Fibroblast of skin of left quadriceps (primary cell): ENCODE measurements at places on chromosomes 6 and 20.

DNA sequence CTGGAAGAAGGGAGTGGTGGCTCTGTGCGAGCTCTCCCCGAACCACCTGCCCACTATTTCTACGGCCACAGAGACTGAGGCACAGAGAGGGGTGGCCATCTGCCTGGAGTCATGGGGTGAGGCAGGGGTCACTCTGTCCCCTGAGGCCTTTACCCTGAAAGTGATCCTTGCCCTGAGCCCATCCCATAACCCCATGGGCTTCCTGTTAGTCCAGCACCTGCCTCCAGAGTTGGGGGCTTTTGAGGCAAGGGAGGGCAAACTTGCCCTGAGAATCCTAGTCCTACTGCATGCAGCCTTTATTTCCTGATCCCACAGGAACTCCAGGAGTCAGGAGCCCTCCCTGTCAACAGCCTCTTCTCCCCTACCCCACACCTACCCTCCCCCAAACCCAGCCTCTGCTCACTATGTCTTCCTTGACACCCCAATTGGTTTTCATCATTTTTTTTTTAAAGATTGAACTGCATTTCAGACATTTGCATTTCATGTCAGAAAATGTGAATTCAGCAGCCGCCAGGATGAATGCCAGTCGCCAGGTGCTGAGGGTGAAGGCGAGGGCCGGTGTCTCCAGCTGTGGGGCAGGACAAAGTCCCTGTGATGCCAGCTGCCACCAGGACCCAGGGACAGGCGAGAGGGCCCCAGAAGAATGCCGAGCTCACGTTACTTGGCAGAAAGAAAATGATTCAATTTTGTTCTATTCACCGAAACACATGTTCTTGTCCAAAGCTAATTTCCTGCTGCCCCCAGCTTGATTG, 47.6 kb upstream of the NNAT start:
- DNase-seq, result no peak

DNA sequence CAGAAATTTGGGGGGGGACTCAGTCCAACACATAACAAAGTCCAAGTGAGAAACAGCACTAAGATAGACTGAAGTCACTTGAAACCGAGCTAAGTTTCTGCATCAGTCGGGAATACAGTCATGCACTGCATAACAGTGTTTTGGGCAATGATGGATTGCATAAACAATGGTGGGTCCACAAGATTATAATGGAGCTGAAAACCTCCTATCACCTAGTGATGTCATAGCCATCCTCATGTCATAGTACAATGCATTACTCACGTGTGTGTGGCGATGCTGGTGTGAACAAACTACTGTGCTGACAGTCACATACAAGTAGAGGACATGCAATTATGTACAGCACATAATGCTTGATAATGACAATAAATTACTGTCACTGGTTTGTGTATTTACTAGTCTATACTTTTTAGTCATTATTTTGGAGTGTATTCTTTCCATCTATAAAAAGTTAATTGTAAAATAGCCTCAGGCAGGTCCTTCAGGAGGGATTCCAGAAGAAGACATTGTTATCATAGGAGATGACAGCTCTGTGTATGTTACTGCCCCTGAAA, 154.5 kb upstream of the ECI2 start:
- DNase-seq, result no peak

GRCh38 chr6:13461307-13461706, 26.1 kb downstream of the GFOD1 start:
- DNase-seq, result no peak

DNA sequence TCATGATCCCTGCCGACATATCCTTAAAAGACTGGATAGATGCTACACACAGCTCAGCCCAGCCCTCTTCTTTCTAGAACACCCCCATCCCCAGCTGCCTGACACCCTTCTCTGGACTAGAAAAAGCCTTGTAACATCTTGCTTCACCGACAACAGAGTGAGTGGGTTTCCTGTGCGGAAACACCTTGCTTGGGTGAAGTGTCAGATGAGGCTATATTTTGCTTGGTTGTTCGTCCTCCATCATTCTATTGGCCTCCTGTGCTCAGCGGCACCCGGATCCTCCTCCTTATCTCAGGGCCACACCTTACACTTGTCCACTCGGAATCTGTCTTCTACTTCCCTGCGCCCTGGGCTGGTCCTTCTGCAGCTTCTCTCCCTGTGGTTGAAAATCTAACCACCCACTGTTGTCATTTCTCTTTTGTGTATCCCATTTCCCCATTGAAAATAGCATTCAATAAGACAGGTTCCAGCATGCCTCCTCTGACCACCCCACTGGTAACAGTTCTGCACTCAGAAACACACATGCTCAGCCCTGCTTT, 101.3 kb upstream of the MLN start:
- DNase-seq, result no peak

DNA sequence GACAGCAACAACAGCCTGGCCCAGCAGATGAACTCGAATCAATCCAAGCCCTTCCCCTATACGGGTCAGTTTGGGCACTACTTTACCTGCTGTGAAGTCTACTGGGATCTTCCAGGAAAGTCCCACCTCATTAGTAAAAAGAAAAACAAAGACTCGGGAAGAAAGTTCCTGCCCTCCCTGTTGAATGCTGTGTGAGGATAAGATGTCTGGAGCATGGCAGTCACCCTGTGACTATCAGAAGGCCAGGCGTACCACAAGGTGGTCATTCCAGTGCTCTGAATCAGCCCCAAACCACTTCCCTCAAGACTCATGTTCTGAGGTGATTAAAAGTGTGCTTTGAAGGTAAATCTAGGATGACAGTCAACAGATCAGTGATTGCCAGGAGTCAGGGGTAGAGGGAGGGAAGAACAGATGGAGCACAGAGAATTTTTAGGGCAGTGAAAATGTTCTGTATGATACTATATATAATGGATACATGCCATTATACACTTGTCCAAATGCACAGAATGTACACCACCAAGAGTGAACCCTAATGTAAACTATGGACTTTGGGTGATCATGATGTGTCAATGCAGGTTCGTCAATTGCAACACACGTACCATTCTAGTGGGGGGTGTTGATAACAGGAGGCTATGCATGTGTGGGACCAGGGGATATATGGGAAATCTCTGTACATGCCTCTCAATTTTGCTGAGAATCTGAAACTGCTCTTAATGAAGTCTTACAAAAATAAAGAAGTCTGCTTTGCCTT, 14.7 kb downstream of the FKBP1A start:
- DNase-seq, result no peak

GRCh38 chr6:144411531-144412165, 126.5 kb downstream of the UTRN start:
- DNase-seq, result no peak

DNA sequence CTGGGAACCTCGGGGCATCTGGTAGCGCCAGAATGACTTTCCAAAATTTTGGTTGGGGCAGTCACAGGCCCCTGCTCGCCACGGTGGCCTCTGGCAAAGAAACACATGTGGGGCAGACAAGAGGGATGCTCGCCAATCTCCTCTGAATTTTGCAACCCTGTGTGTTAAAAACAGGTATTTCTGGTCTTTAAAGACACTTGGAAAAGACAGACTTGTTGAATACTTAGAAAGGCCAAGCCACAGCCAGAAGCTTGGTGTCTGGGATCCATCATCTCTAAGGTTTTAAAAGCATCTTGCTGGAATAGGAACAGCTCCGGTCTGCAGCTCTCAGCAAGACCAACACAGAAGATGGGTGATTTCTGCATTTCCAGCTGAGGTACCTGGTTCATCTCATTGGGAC, 31.2 kb downstream of the HLA-E start:
- no peak for DNase-seq

- no peak for DNase-seq
Measured at GRCh38 chr20:45432294-45432693, 16.4 kb downstream of the PIGT start.

DNA sequence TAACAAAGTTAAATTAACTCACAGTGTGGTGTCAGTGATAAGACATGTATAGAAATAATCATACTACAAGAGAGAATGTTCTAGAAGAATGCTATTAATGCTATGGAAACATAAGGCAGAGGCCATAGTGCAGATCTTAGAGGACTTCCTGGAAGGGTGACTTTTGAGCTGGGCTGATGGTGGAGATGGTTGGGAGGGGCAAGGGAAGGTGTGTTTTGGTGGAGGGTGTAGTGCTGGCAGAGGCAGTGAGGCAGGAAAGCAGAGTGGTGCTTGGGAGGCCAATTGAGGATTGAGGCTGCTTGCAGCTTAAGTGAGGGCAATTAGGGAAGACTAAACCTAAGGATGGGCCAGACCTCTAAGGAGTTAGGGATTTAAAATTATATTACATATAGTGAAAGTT, 58.5 kb upstream of the FNDC1 start:
- no peak for DNase-seq

GRCh38 chr6:125942672-125943527, 13.7 kb upstream of the HINT3 start:
- no peak for DNase-seq

GRCh38 chr6:164962805-164963204, 346.6 kb downstream of the C6orf118 start:
- no peak for DNase-seq

GRCh38 chr6:107532706-107533105, 42.8 kb downstream of the SOBP start:
- DNase-seq, result no peak

- DNase-seq, result no peak
Measured at GRCh38 chr6:123896869-123897268, 93.2 kb downstream of the NKAIN2 start.

GRCh38 chr6:133313068-133313467, 71.9 kb downstream of the EYA4 start:
- no peak for DNase-seq

DNA sequence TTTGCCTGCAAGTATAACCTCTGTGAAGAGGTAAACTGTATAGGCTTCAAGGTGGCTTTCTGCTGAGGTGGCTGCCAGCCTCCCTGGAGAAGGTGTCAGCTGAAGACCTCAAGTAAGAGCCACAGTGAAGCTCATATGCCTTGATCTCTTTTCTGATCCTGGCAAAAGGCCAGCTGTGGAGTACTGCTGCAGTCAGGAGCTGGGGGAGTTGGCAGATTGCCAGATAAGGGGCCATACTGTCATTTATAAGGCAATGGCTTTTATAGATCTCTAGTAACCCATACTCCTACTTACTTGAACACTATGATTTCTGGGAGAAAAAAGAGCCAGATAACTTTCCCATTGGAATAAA, 8.8 kb upstream of the CEP85L start:
- no peak for DNase-seq

DNA sequence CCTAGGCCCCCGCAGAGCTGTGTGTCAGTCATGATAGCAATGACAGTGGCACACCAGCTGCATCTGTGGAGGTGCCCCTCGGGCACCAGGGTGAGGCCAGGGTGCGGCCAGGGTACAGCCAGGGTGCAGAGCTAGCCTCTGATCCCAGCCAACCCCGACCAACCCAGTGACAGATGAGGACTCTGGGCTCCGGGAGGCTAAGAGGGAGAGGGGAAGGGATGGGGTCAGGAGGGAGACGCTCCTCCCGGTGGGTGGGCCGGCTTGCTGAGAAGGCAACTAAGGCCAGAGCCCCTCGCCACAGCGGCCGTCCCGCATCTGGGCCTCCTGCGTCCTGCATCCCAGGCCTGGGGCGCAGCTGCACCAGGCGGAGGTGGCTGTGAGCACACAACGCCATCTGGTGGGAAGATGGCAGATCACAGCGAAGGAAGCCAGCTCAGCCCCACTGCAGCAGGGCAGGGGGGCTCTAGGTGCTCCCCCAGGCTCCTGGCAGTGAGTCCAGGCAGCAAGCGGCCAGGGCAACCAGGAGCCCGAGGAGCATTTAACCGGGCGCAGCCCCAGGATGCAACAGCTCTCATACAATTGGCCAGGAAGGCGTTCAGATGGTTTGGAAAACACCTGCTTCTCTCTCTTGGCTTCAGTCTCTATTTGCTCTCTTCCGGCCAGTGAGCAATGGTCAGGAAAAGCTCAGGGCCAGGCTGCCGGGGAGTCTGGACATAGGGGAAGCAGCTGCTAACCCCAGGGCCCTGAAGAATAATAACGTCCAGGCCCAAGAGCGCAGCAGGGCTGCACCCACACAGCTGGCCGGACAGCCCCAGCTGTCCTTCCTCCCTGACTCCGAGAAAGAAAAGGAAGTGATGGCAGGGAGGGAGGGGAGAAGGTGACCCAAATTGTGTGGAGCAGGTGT, 169.4 kb downstream of the TAF4 start:
- peak; percentile 15 for DNase-seq

DNA sequence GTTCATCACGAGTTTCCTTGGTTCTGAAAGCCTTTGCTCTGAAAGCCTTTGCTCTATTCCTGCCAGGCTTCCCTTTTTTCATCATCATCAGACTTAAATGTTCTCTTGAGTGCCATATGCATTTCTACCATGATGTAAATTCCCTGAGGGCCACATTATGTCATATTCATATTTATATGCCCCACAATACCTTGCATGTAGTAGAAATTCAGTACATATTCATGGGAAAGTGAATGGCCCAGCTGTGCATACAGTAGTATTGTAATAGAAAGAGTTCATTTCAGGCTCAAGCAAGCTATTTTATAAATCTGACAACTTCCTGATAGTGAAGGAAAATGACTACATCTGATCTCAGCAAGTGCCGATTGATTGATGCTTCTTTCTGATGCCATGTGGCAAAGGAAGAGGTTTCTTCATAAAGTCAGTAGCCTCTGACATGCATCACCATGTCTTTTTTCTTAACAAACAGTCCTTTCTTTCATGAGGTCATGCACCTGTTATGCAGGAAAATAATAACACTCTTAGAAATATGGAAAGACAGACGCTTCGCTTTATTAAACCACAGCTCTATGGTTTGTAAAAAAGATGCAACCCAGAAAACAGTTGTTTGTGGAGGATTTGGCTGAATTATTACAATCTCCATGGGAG, 308.7 kb downstream of the SAMD5 start:
- DNase-seq, result no peak

- DNase-seq, result no peak
Measured at GRCh38 chr6:15457121-15457650, 205.6 kb downstream of the DTNBP1 start.

DNA sequence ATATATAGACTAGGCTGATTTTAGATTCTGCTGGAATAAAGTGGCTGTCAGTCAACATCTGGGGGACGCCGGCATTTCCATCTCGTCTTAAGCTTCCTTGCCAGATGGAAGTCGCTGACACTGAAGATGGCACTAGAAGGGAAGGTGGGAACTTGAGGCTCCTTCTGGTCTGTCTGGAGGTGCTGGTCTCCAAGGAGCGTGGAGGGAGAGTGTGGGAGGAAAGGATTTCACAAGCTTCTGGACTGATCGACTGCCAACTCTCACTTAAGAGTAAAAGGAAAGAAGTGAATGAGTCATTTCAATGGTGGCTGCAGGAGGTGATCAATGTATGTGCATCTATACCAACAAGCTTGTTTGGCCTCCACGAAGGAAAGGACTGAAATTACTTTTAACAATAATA, 40.4 kb downstream of the DUSP22 start:
- DNase-seq, result peak; percentile 21

GRCh38 chr6:135181333-135182070, 394 bp downstream of the MYB start:
- DNase-seq, result no peak

DNA sequence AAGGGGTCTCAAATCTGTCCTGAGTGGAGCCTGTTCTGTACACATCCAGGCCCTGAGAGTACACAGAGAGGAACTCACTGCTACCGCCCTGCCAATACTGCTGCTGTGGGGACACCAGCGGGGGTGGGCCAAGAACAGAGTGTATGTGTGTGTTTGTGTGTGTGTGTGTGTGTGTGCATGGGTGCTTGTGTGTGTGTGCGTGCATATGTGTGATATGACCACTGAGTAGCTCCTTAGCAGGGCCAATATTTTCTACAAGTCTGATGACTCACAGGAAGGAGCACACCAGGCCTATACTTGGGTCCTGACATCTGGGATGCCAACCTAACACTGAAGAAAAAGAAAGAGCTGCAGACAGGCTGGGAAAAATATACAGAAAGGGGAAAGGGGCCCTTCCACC, 1.4 kb downstream of the RAET1E start:
- DNase-seq, result no peak
